SJCRH30 (cell line): ENCODE measurements at places on chromosomes 7 and 10. TPM values are rescaled to one million over a fixed set of nuclear protein-coding genes. Genes with fewer than 3 reads are reported as not detected.

BMS1 gene
- total RNA-seq = 17.9 and 18.9 TPM in 2 replicates

CYREN gene
- 57.5 and 61.7 TPM in 2 replicates for total RNA-seq

FEZF1 gene
- not detected in 2 replicates for total RNA-seq

ADAM12 gene
- 0.26 and 0.33 TPM in 2 replicates for total RNA-seq

FAM237B gene
- total RNA-seq = not detected in 2 replicates

NPC1L1 gene
- not detected in 2 replicates for total RNA-seq

ICA1 gene
- total RNA-seq = not detected in 2 replicates

ELFN1 gene
- 1.3 and 1.7 TPM in 2 replicates for total RNA-seq

GRCh38 chr7:116331020-116331419, 120.7 kb downstream of the TES start:
- no peaks in the 10 kb centered on the region for H3K36me3 ChIP-seq
- no peak overlapping the region for H3K27ac ChIP-seq
- H3K27me3 ChIP-seq = no peaks in the 10 kb centered on the region
- DNase-seq = no peak

- H3K27me3 ChIP-seq = no peaks in the 10 kb centered on the region
- H3K27ac ChIP-seq = peak overlapping the region; percentile 91
These were observed 423.9 kb downstream of the NEBL start for GRCh38 chr10:20473023-20473760.

GRCh38 chr7:2737771-2738540, 50.0 kb downstream of the AMZ1 start:
- no peaks in the 10 kb centered on the region for H3K4me1 ChIP-seq
- no peaks in the 10 kb centered on the region for H3K36me3 ChIP-seq
- H3K4me3 ChIP-seq = no peak overlapping the region
- no peaks in the 10 kb centered on the region for H3K27me3 ChIP-seq

GRCh38 chr10:120456626-120457430, at the start of gene PLPP4:
Gene PLPP4 (plus strand): TSS chr10:120457227. CDS start chr10:120457306, 79 bp downstream.
- peak; percentile 40 for DNase-seq
- H3K4me1 ChIP-seq = no peaks in the 10 kb centered on the region

GRCh38 chr10:101032637-101033224, 1.7 kb downstream of the SFXN3 start:
- H3K36me3 ChIP-seq = no peaks in the 10 kb centered on the region
- peak; percentile 81 for DNase-seq
- peaks cover 38% of the 10 kb centered on the region for H3K4me1 ChIP-seq
- H3K27me3 ChIP-seq = no peaks in the 10 kb centered on the region
- H3K4me3 ChIP-seq = peak overlapping the region; percentile 53

GRCh38 chr10:43166880-43167497, 28.7 kb downstream of the CSGALNACT2 start:
- H3K4me3 ChIP-seq = no peak overlapping the region
- no peak for DNase-seq
- H3K27ac ChIP-seq = no peak overlapping the region
- H3K4me1 ChIP-seq = no peaks in the 10 kb centered on the region
- no peaks in the 10 kb centered on the region for H3K27me3 ChIP-seq

- H3K27me3 ChIP-seq = no peaks in the 10 kb centered on the region
- peak; percentile 48 for DNase-seq
- H3K27ac ChIP-seq = no peak overlapping the region
- peak overlapping the region; percentile 30 for H3K4me3 ChIP-seq
These were observed 16.0 kb upstream of the ITGA8 start for GRCh38 chr10:15735763-15736162.

DNA sequence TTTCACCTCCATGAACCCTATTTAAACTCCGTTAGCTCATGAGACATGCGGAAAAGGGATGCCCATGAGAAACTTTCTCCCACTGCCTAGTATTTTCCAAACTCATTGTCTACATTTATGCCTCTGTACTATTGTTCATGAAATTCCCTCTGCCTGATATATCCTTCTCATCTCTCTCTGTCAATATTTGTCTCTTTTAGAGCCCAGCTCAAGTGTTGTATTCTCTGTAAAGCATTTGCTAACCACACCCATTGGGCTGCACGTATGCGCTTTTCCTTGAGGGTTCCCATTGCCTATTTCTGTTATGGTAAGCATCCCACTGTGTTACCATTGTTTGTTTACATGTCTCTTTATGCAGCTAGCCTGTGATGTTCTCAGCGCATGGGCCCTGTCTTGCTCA, 211.4 kb downstream of the MDFIC start:
- no peak overlapping the region for H3K4me3 ChIP-seq
- no peak overlapping the region for H3K27ac ChIP-seq
- no peaks in the 10 kb centered on the region for H3K27me3 ChIP-seq
- H3K4me1 ChIP-seq = peaks cover 6% of the 10 kb centered on the region

GRCh38 chr7:53602817-53603418, 567.5 kb downstream of the POM121L12 start:
- peak; percentile 42 for DNase-seq
- H3K36me3 ChIP-seq = no peaks in the 10 kb centered on the region
- no peaks in the 10 kb centered on the region for H3K27me3 ChIP-seq
- H3K27ac ChIP-seq = no peak overlapping the region
- no peaks in the 10 kb centered on the region; the same call in 1 of the 2 replicates for H3K4me1 ChIP-seq

- no peaks in the 10 kb centered on the region for H3K27me3 ChIP-seq
- H3K4me1 ChIP-seq = peaks cover 8% of the 10 kb centered on the region
- no peak overlapping the region for H3K4me3 ChIP-seq
- no peak for DNase-seq
- no peaks in the 10 kb centered on the region for H3K36me3 ChIP-seq
- H3K27ac ChIP-seq = no peak overlapping the region
These were observed 82.9 kb downstream of the ST7 start for GRCh38 chr7:117036053-117036669.

DNA sequence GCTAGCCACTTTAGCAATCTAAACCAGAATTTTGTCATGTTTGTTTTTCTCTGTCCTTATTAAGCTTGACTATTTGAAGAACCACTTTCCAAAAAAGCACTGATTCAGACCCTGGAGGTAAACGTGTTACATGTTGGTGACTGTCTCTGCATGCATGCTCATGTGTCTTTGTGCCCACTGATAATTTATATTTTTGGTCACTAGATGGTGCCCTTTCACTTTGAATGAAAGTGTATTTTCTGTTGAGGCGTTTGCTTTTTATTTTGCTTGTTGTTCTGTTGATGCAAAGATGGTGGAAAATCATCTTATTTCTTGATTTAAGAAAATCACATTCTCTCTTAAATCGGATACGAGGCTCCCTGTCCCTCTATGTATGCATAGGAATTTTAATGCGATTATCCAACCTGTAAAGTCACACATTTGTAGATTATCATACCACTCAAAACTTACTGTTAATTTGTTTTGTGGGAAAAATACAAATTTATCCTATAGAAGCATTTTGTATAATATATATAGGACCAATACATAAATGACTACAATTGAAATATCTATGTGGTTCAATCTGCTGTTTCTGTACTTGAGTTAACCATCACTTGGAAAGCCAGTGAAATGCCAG, 269.3 kb downstream of the BICC1 start:
- no peak overlapping the region for H3K27ac ChIP-seq
- peak; percentile 68 for DNase-seq
- H3K4me3 ChIP-seq = no peak overlapping the region
- peaks cover 6% of the 10 kb centered on the region; the same call in 1 of the 2 replicates for H3K4me1 ChIP-seq

DNA sequence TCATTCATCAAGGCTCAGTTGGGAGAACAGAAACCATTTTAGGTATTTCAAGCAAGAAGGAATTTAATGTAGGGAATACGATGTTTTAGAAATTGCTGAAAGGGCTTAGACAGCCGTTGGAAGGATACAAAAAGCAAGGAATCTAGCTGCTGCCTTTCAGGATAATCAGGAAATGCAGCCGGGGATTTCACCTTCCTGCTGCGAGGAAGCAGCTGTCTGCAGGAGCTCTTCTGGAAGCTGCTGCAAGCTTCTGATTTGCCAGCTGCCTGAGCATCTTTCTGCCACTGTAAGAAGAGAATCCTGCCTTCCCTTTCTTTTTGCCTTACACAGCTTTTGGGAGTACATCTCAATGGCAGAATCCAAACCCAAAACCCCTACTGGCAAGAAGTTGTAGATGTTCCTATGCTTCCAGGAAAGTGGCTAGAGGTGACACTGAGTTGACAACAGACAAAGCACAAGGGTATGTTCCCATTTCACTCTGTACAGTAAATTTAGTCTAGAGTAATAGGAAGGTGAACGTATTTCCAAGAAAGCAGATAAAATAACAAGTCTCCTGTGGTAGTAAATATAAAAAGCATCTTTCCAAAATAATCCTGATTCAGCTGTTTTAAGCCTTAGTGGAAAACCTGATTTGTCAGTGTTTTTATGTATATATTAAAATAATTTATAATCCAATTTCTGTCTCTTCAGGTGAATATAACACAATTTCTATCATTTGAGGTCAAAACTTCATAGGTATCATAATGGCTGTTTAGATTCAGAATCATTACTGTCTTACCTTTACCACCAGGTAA, 148.4 kb upstream of the LRGUK start:
- H3K27me3 ChIP-seq = no peaks in the 10 kb centered on the region
- DNase-seq = no peak
- H3K36me3 ChIP-seq = no peaks in the 10 kb centered on the region
- no peak overlapping the region for H3K4me3 ChIP-seq
- H3K27ac ChIP-seq = no peak overlapping the region

- DNase-seq = no peak
- H3K27me3 ChIP-seq = peaks cover 65% of the 10 kb centered on the region
- no peaks in the 10 kb centered on the region for H3K4me1 ChIP-seq
- no peak overlapping the region for H3K27ac ChIP-seq
- H3K4me3 ChIP-seq = no peak overlapping the region
- H3K36me3 ChIP-seq = no peaks in the 10 kb centered on the region
These were observed 56.7 kb downstream of the CAMK2B start for GRCh38 chr7:44268671-44269070.

DNA sequence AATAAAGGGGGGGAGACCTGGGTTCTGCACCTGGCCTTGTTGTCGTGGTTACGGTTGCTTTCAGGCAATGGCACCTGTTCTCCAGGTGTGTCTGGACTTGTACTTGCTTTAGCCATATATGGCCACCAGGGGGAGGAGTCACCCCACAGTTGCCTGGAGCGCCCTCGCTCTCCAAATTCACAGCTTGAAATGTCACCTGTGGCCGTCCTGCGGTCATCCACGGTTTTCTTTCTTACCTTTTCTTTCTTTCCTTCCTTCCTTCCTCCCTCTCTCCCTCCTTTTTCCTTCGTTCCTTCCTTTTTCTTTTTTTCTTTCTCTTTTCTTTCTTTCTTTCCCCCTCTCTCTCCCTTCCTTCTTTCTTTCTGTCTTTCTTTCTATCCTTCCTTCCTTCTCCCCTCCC, 157.2 kb upstream of the ZNF92 start:
- H3K36me3 ChIP-seq = no peaks in the 10 kb centered on the region
- H3K4me3 ChIP-seq = no peak overlapping the region

- peaks cover 9% of the 10 kb centered on the region; the same call in 1 of the 2 replicates for H3K4me1 ChIP-seq
- no peaks in the 10 kb centered on the region for H3K36me3 ChIP-seq
- no peaks in the 10 kb centered on the region for H3K27me3 ChIP-seq
- peak; percentile 84 for DNase-seq
- H3K27ac ChIP-seq = peak overlapping the region; percentile 55
These were observed 754 bp downstream of the SEMA3D start for GRCh38 chr7:85186083-85186520.

- no peaks in the 10 kb centered on the region for H3K4me1 ChIP-seq
- H3K27me3 ChIP-seq = no peaks in the 10 kb centered on the region
- H3K4me3 ChIP-seq = peak overlapping the region; percentile 87
- peak overlapping the region; percentile 54 for H3K27ac ChIP-seq
These were observed 662 bp downstream of the POLR3A start for GRCh38 chr10:78028438-78029268.

GRCh38 chr10:22969704-22970103, 41.9 kb downstream of the ARMC3 start:
- no peaks in the 10 kb centered on the region for H3K4me1 ChIP-seq
- no peaks in the 10 kb centered on the region for H3K36me3 ChIP-seq
- H3K27me3 ChIP-seq = no peaks in the 10 kb centered on the region
- no peak overlapping the region for H3K27ac ChIP-seq
- H3K4me3 ChIP-seq = no peak overlapping the region
- DNase-seq = no peak

DNA sequence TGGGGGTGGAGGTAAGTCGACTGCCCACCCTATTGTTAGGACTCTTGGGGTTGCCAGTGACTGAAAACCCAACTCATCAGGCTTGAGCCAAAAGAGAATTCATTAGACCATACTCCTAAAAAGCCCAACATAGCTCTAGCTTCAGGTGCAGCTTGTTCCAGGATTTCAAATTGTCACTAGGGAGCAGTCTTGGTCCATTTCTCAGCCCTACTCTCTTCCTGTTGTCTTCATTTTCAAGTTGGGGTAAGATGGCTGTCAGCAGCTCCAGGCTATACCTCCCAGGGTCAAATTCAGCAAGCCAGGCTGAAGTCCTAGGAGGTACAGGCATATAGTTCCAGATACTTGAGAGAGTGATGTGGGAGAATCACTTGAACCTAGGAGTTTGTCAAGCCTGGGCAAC, 14.9 kb upstream of the COL13A1 start:
- no peak overlapping the region for H3K4me3 ChIP-seq
- no peaks in the 10 kb centered on the region for H3K27me3 ChIP-seq
- H3K4me1 ChIP-seq = peaks cover 4% of the 10 kb centered on the region; the same call in 1 of the 2 replicates

DNA sequence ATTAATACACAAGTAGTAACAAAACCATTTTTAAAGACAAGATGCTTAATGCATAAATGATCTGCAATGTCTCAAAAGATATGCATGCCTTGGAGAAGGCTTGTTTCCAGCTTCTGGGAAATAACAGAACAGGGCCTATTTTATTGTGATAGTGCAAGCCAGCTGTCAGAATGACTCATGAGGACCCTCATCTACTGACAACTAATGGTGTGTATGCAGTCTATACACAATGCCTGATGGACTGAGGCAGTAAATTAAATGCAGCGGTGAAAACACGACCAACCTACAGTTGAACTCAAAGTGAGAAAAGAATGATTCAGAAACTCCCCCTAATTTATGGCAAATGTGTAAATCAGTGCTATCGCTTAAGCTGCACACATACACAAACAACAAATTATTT, 46.3 kb downstream of the VPS41 start:
- peaks cover 6% of the 10 kb centered on the region; the same call in 1 of the 2 replicates for H3K4me1 ChIP-seq
- no peak for DNase-seq
- no peak overlapping the region for H3K4me3 ChIP-seq

DNA sequence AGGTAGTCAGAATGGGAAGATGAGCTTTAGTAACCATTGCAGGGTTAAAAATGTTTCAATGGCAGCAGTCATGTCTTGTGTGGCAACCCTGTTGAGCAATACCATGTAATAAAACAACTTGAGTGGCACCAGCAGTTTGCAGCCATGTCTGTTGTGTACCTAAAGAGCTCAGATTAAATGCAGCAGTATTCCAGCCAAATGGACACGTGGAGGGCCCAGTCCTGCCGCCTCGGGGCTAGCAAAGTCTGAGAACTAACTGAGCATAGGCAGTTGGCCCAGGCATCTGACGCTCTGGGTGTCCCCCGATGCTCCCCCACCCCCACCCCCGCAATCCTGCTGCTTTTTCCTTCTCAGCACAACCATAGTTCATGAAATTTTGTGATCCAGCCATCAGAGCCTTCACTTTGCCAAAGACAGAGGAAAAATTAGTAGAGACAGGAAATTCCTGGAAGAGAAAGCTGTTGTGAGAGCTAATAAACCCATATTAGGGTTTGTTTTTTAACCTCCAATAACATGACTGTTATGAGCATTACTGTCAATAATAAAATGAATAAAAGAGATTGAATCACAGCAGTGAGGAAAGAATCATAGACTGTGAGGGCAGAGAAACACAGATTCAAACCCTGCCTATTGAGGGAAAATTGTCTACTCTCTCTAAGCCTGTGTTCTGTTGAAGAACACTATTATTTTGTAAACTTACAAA, 220.6 kb upstream of the RHOBTB1 start:
- H3K4me3 ChIP-seq = no peak overlapping the region
- no peak overlapping the region for H3K27ac ChIP-seq
- 0 out of 2 replicates have a peak, but pooled peaks cover 3% of the 10 kb centered on the region for H3K4me1 ChIP-seq
- DNase-seq = no peak
- no peaks in the 10 kb centered on the region for H3K36me3 ChIP-seq

- no peaks in the 10 kb centered on the region for H3K4me1 ChIP-seq
- H3K36me3 ChIP-seq = no peaks in the 10 kb centered on the region
- H3K4me3 ChIP-seq = no peak overlapping the region
- no peak for DNase-seq
- no peak overlapping the region for H3K27ac ChIP-seq
- H3K27me3 ChIP-seq = no peaks in the 10 kb centered on the region
These were observed 58.1 kb downstream of the HDAC9 start for GRCh38 chr7:18553605-18554003.
